Left colon (tissue), 2 donors: ENCODE measurements at places on chromosomes 5 and 9. TPM values are rescaled to one million over a fixed set of nuclear protein-coding genes. Genes with fewer than 3 reads are reported as not detected.

SAXO1 gene
- not detected for total RNA-seq

FBN2 gene
- total RNA-seq, result 2.0 TPM

PCDHGA11 gene
- total RNA-seq, result 1.3 TPM

RNF208 gene
- 5.1 TPM for total RNA-seq

RNF183 gene
- 1.3 TPM for total RNA-seq

C9orf153 gene
- total RNA-seq, result 0.20 TPM

GRCh38 chr5:150624334-150625163 is 15.9 kb upstream of the SYNPO start:
- peak; percentile 47 for DNase-seq

- no peak for DNase-seq
These were observed 157.3 kb downstream of the KIAA0825 start for GRCh38 chr5:94461131-94461530.

GRCh38 chr5:136528481-136529030 is 163.2 kb upstream of the TRPC7 start:
- no peak for DNase-seq

GRCh38 chr5:157451806-157452205 is 8.2 kb upstream of the NIPAL4 start:
- DNase-seq, result no peak

GRCh38 chr9:126830827-126831226 is 26.0 kb downstream of the ZBTB43 start:
- no peak for DNase-seq

DNA sequence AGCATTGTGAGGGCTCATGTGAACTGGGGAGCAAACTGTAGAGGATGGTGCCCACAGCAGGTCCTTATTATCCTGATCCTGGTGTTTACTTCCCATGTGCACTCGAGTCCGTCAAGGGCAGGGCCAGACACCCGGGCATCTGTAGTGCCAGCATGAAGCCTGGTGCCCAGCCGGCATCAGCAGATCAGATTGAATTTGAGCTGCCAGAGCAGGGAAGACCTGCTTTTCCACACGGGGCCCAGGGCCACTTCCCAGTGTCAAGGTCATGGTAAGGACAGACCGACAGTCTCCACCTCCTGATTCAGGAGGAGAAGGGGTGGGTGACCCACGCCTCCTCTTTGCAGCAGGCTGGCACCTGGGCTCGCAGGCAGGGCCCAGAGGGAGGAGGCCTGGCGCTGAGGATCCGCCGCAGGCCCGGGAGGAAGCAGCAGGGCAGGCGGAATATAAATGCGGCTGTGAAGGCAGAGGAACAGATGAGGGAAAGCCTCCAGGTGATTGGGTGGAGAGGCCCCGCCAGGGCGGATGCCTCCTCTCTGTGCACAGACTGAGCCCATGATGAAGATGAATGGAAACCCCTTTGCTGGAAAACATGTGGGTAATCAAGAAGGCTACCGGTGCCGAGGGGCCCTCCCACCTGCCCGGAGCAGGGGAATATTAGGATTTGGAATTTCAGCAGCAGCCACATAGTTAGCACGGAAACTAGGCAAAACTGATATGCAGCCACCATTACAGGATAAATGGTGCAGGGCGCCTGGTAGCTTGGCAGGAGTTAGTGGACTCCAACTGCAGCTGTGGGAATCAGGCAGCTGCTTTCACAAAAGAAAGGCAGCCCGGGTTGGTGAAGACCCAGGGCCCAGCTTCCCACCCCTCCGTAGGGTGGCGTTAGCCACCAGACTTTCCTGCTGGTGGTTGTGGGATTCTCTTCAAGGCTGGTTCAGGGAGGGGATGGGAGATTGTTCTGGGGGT is 114.9 kb downstream of the GAPVD1 start:
- no peak for DNase-seq

DNA sequence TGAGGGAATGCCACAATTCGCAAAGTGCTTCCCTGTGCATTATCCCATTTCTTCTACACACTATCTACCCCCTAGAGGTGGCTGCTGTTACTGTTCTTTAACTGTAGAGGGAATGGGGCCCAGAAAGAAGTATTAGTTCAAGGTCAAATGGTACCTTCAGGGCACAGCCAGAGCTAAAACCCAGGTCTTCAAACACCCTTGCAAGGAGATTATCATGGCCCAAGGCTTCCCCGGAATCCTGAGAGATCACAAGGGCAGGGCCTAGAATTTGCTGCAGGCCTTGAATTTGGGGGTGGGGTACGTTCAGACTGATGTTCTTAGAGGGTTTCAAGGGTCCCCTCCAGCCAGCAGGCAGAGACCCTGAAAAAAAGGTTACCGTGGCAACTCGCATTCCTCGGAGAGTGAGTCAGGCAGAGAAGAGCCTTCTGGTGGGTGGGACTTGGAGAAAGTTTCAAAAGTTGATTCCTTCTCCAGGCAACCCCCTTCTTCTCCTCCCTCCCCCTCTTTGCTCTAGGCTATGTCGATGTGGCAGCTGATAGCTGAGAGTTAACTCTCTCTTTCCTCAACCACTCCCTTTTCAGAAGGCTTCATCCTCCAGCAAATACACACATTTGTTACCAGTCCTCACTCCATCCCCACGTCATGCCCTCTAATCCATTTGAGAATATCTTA is 1.9 kb downstream of the SPARC start:
- no peak for DNase-seq

DNA sequence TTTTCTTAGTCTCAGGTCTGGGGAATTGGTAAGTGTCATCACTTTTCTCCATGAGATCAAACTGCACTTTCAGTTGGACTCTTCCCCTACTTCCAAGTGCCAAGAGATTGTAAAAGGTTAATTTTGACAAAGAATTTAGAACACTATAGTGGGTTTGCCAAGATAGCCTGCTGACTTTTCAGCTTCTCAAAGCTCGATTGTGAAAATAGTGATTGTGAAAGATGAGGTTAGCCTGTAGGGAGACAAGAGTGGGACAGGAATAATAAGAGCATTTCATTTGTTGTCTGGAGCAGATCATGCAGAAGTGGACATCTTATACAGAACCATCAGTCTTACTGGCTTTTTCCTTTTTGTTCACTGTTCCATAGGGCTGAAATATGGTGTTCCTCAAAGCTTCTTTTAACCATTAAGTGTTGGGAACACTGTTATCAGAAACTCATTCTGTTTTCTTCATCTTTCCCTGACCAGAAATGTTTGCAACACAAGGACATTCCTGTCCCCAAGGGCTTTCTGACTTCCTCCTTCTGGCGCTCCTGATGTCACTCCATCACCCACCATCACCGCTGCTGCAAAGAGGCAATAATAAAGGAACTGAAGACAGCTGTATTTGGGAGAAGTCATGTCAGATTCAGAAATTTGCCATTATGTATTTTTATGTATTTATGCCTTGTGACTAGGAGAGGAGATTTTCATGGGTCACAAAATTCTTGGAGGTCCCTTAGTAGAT is 11.6 kb upstream of the SPTAN1 start:
- no peak for DNase-seq

GRCh38 chr9:15153961-15154360 is 153.1 kb downstream of the TTC39B start:
- no peak for DNase-seq

DNA sequence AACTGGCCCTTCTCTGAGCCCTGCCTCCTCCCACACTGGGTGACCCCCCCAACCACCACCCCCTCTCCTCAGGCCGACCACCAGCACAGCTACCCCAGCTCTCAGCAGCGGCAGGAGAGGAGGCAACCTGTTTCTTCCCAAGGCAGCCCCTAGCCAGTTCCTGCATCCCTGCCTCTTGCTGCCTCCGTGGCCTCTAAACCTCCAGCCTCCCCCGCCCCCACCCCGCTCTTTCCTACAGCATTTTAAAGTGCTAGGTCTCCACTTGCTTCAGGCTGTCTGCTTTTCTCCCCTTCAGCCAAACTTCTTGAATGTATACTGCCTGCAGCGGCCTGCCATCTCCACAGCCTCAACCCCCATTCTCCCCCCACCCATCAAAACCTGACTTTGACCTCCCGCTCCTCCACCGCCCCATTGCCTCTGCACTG is 135.6 kb downstream of the DAB2IP start:
- DNase-seq, result no peak
